ENCODE measurements at places on chromosomes 3 and 15.
A peak's percentile ranks its signal among the peaks of the same experiment; 100 is the strongest.

- no peak for DNase-seq
Observed at GRCh38 chr3:29456901-29457300, 176.0 kb downstream of the RBMS3 start.

DNA sequence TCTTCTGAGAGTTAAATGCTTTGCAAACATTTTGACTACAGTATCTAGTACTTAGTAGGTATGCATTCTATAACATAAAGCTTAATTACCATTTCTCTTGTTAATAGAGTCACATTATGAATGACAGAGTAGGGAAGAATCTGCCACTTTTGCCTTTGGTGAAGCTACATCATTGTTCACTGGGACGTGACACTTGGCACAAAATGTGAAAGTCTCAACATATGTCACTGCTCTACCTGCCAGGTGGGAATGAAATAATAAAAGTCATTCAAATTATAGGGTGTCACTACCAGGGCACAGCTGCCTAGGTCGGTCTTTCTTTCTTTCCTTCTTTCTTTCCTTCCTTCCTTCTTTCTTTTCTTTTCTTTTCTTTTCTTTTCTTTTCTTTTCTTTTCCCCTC is 17.6 kb downstream of the GPR87 start:
- DNase-seq, result no peak

- DNase-seq, result no peak
Observed at GRCh38 chr3:52195823-52196331, 2.1 kb upstream of the ALAS1 start.

DNA sequence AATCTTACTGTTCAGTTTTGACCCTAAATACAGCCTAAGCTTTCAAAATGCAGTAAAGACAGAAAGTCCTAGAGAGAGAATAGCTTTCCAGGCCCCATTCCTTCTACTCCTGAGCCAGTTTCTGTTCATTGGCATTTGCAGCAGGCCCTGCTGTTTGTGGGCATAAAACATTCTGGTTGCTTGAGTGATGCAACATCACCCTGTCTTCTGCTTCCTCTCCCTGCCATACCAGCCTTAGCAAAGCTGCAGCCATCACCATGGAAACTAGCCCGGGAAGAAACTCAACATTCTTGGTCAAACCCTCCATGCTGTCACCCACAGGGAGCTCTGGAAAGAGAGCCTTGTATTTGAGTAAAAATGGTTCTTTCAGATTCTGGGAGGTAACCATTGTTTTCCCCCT is 325.7 kb downstream of the MAGI1 start:
- DNase-seq, result no peak

DNA sequence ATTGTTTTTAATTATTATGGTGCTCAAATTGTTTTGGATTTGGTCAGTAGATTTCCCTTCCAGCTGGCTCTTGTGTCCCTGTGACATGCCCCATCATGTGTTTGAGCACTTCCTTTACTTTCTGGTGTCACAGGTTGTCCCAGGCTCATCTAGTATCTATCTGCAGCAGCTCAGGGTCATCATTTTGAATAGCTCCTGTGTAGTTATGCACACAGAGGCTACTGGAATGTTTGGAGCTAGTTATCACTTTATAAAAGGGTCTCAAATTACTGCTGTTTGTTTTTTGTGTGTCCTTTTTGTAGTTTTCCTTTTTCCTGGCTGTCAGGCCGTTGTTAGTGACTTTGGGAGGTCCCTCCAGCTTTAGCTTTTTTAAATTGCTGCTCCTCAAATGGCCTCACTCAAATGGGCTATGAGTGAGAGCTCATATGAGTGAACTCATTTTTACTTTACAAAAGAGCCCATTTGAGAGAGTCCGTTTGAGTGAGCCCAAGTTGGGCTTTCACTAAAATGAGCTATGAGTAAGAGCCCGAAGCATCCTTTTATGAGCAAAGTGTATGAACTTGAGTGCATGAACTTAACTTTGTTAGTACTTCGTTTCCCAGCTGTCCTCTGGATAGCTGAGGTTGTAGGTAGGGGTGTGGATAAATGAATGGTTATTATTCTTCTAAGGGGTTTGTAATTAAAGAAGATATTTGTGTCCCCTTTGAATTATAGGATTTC is 43.8 kb downstream of the SQOR start:
- DNase-seq, result no peak

- DNase-seq, result no peak
Observed at GRCh38 chr3:34000301-34000700, 201.9 kb downstream of the PDCD6IP start.

- no peak for DNase-seq
Observed at GRCh38 chr3:169666076-169666375, 2.5 kb upstream of the MECOM start.

DNA sequence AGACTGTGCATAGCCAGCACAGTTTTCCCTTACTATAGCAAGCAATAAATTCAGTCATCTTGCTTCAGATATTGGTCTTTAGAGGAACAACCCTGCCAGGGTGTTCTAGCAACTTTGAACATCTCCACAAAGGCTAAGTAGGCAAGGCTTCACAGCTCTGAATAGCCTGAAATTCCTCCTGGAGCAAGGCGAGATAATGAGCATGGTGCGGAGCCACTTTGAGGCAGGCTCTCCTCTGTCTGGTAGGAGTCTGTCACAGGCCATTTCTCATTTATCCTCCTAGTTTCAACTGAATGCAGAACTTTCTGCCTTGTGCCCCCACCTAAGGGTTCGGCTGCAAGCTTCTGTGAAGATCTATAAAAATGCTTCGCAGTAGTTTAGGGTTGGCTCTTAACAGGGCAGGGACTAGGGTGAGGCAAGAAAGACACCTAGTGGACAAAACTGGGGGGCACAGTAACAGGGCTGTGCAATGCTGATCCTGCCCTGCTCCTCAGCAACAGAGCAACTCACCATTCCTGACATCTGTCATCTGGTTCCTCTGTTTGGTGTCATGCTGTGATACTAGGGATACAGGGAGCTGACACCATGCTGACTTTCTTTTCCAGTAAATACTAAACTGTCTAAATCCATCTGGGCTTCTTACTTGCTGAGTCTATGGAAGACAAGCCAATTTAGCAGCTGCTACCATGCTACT is 16.6 kb upstream of the EHHADH start:
- DNase-seq, result peak; percentile 10

Measured in thymus (tissue), 14 donors.